ENCODE measurements at places on chromosomes 5 and 9.

DNA sequence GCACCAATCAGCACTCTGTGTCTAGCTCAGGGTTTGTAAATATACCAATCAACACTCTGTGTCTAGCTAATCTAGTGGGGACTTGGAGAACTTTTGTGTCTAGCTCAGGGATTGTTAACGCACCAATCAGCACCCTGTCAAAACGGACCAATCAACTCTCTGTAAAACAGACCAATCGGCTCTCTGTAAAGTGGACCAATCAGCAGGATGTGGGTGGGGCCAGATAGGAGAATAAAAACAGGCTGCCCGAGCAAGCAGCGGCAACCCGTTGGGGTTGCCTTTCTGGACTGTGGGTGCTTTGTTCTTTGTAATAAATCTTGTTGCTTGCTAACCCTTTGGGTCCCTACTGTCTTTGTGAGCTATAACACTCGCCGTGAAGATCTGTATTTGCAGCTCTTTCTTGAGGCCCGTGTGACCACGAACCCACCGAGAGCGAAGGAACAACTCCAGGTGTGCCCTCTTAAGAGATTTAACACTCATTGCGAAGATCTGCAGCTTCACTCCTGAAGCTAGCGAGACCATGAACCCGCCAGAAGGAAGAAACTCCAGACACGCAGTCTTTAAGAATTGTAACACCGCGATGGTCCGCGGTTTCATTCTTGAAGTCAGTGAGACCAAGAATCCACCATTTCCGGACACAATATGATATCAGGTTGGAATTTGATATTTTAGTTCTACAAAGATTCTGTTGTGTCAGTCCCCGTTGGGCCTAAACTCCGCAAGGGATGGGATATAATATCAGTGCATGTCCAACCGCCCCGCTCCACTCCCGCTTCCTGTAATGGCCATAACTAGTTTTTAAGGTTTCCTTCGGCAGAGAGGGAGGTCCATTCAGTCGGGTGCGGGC, 740 bp upstream of the TRMT10B start:
- DNase-seq = no peak

DNA sequence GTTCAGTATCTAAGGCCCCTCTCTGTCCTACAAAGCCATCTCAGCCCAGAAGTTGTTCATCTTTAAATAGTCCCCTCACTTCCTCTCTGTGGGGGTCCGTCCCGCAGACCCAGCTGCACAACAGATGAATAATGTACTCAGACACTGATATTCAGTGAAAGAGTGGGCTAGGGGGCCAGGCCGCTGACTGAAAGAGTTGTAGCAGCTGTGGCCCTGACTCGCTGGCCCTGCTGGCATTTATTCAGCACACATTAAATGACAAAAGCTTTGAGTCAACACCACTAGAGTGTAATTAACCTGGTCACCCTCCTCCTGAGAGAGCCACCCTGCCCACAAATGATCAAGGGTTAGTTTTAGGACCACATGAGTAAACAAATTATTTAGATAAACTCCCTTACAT, 76.3 kb downstream of the MED10 start:
- DNase-seq = no peak

GRCh38 chr5:60674251-60675069, 25.5 kb downstream of the DEPDC1B start:
- peak; percentile 3 for DNase-seq

GRCh38 chr9:130421154-130421801, 23.5 kb upstream of the ASS1 start:
- DNase-seq = peak; percentile 85

GRCh38 chr9:110520120-110520701, 59.3 kb downstream of the SVEP1 start:
- DNase-seq = no peak

DNA sequence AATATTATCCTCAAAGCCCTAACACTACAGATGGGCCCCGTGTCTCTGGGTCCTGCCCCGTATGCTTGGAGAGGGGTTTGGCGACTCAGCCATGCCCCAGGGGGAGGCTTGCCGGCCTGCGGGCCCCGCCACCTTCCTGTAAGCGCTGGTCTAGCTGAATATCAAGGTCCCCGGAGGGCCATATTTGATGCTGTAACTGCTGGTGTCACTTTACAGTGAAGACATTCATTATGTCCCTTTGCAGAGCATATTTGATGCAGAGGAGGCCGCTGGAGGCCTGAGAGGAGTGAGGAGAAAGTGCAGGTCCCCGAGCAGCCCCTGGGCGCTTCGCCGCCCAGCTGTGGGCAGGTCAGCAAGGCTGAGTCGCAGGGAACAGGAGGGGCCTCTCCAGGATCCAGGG, 16.8 kb downstream of the IRX4 start:
- DNase-seq = no peak

DNA sequence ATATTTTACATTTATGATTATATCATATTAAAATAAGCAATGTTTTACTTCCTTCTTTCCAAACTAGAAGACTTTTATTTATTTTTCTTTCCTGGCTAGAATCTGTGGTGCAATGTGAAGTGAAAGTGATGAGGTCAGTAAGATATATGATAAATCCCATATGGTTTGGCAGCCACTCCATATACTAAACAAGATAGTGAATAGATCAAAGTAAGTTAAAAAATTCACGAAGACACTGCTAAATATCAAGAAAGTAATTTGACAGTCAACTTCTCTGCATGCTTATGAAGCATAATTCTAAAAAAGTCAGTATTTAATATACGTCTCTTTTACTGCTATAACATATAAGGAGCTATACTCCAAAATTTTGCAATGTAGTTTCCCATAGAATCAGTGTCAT, 972.8 kb downstream of the DTWD2 start:
- DNase-seq = no peak

GRCh38 chr5:164053123-164053522, 547.7 kb downstream of the MAT2B start:
- no peak for DNase-seq

- no peak for DNase-seq
Observed at GRCh38 chr5:154351141-154351540, 94.7 kb upstream of the SAP30L start.

GRCh38 chr5:25993701-25994100, 1044.7 kb downstream of the CDH9 start:
- no peak for DNase-seq

DNA sequence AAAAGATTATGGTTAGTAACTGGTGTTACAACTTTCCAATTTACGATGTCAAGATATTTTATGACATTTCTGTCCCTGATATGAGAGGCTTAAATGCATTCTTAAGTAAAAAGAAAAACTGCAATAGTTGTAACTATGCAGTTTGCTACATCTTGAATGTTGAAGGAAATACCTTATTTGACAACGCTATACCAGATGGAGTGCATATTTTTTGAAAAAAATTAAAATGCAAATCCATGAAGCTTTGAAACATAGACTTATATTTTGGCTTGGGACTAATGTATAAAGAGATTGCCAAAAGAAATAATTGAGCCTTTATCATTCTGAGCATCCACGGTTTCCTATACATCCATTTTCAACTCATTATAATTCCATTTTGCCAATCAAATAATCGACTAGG, 579.4 kb downstream of the TAF11L14 start:
- DNase-seq = no peak
